ENCODE measurements at places on chromosomes 16 and 17. TPM values are rescaled to one million over a fixed set of nuclear protein-coding genes. Genes with fewer than 3 reads are reported as not detected.

The NHLRC4 gene
- total RNA-seq, result 0.14 TPM

The TPSD1 gene
- total RNA-seq, result not detected

The CCL1 gene
- total RNA-seq, result not detected

The SULT1A1 gene
- 2.4 TPM for total RNA-seq

The GNAO1 gene
- total RNA-seq, result under 0.01 TPM

The CNTROB gene
- total RNA-seq, result 18.7 TPM

The ARHGDIG gene
- total RNA-seq, result 0.34 TPM
